ENCODE measurements at places on chromosomes 13 and 19.

DNA sequence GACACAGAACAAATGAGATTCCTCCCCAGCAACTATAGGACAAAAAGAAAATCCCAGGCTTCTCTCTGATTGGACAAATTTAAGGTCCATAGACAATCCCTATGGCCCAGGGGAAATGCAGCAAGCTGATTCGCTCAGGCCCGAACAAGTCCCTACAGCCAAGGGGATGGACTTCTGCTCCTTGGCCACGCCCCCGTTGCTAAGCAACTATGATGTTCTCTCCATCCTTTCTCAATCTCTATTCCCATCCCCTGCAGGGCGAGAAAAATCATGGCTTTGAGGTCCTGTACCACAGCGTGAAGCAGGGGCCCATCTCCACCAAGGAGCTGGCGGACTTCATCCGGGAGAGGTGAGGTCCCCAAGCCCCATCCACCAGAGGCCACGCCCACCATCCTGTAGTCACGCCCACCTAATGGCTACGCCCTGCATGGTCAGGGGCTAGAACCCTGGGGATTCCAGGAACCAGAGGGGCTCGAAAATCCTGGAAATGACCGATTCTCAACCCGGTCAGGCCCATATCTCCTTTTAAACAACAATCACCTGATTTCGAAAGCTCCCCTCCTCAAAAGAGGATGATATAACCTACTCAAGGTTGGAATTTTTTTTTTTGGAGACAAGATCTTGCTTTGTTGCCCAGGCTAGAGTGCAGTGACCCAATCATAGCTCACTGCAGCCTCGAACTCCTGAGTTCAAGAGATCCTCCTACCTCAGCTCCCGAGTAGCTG lies 11.4 kb downstream of the FCHO1 start:
- DNase-seq = no peak

- no peak for DNase-seq
Measured at GRCh38 chr13:50161052-50161451, 145.8 kb downstream of the KCNRG start.

GRCh38 chr19:45218911-45219743 lies 26.1 kb downstream of the EXOC3L2 start:
- no peak for DNase-seq

- no peak for DNase-seq
Measured at GRCh38 chr13:33249066-33249465, 36.5 kb downstream of the STARD13 start.

DNA sequence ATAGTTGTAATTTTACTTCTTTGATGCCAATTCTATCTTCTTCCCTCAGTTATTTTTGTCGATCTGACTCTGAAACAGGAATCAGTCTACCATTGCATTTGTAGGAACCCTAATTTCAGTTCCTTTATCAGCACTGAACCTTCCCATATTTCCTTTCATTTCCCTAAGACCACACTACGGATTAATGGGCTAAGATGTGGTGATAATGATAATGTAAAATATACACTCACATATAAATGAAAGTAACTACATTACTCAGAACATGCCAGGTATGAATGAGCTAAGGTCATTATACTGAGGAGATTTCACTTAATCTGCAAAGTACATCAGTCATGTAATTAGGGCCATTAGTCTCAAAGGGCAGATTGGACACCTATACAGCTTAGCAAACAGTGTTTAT lies 60.2 kb upstream of the RFC3 start:
- DNase-seq = no peak

DNA sequence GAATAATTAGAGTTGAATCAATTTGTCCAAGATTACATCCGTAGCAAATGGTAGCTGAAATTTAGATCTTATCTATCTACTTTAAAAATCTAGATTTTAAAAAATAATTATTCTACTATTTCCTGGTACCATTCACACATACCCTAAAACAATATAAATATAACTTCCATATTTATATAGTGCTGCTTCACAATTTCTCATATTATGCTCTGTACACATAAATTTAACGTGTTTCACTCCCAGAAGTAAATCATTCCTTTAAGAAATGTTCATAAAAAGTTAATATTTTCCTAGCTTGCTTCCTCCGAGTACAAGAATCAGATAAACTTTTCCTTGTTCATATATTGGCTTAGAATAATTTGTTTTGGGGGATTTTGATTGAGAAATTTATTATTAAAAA lies 857.0 kb upstream of the SPRY2 start:
- DNase-seq = no peak

- no peak for DNase-seq
Measured at GRCh38 chr19:10111405-10111811, at the start of gene P2RY11. P2RY11 (plus strand) TSS chr19:10111693; CDS start chr19:10111722, 29 bp downstream.

DNA sequence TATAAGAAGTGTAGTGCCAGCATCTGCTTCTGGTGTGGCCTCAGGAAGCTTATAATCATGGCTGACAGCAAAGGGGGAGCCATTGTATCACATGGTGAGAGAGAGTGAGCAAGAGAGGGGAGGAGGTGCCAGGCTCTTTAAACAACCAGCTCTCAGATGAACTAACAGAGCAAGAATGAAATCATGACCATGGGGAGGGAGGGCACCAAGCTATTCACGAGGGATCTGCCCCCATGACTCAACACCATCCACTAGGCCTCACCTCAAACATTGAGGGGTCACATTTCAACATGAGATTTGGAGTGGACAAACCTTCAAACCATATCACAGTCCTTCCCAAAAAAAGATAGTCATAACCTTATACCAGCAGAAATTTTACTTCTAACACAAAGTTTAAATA lies 174.0 kb downstream of the GPC5 start:
- no peak for DNase-seq

GRCh38 chr13:91529739-91530482 lies 131.5 kb downstream of the GPC5 start:
- no peak for DNase-seq

DNA sequence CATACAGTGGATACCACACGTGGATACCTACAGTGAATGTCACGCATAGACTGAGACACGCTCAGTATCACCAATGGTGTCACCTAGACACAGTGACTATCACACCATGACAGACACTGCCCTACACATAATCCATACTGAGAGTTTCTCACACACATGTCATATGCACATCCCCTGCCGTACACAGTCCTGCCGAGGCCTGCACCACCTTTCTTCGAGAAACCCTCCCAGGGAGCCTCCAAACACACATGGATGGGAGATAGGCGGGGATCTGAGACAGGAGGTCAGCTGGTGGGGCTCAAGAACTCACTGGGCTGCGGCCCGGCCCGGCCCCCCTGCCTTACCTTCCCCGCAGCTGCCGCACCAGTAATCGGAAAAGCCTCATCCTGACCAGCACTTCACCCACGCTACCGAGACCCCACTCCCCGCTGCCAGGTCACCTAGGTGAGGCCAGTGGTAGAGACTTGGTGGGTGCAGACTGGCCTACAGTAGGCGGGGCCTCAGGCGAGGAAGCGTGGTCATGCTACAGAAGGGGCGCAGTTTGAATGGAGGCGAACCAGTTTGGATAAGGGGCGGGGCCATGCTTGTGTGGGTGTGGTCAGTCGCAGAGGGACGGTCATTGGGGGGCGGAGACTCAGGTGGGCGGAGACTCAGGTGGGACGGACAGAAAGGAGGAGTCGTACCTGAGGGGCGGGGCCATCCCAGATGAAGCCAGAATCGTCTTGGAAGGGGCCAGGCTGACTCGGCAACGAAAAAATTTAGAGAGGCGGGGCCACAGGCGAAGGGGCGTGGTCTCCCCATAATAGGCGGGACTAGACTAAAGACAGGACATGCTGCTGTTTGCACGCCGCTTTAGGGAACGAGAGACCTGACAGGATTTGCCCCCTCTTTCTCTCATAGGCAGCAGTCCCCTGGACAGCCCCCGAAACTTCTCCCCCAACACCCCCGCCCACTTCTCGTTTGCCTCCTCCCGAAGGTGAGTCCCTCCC lies 2.1 kb downstream of the MAST1 start:
- no peak for DNase-seq

DNA sequence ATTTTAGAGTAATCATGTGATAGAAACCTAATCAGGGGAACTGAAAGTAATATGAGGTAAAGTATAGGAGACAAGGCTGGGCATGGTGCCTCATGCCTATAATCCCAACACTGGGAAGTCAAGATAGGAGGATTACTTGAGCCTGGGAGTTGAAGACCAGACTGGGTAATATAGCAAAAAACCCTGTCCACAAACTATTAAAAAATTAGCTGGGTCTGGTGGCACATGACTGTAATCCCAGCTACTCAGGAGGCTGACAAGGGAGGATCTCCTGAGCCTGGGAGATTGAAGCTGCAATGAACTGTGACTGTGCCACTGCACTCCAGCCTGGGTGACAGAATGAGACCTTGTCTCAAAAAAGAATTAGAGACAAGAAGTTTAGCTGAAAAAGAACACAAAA lies 469.9 kb downstream of the GPC5 start:
- DNase-seq = no peak

DNA sequence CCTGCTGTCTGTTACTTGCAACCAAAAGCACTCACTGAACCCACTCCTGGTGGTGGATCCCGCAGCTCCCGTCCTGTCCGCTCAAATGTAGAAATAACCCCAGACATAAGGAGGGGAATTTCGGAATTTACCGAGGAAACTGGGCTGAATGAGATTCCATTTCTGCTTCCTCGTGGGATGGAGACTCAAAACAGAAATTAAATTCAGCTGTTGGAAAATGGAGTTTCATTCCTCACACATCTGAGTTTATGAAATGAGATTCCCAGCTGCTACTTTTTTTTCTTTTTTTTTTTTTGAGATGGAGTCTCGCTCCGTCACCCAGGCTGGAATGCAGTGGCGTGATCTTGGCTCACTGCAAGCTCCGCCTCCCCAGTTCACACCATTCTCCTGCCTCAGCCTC lies 44.3 kb downstream of the COLGALT1 start:
- DNase-seq = no peak

DNA sequence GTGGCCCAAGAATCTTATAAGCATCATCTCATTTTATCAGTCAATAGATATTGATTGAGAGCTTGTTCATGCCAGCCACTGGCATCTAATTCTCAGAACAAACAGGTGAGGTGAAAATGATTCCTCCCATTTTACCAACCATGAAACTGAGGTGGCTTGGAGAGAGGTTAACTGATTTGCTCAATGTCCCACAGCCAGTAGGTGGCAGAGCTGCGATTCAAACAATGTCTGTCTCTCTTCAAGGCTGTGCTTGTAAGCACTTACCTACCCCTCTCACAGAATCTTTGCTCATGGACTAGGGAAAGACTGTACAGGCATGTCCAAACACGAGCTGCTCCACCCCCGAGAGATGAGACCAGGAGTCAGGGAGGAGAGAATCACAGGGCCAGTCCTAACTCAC lies 21.5 kb upstream of the GSX1 start:
- DNase-seq = no peak

GRCh38 chr19:13765395-13766094 lies 1.2 kb downstream of the MRI1 start:
- no peak for DNase-seq

- DNase-seq = no peak
Measured at GRCh38 chr13:96243376-96243775, 153.5 kb downstream of the HS6ST3 start.

- no peak for DNase-seq
Measured at GRCh38 chr19:4732680-4733114, 9.1 kb upstream of the DPP9 start.
